ENCODE measurements at places on chromosomes 7 and 10.

- no peak for DNase-seq
Measured at GRCh38 chr10:4663162-4663992, 162.6 kb upstream of the AKR1E2 start.

GRCh38 chr7:50450590-50451032 is 461 bp upstream of the FIGNL1 start:
- no peak for DNase-seq

DNA sequence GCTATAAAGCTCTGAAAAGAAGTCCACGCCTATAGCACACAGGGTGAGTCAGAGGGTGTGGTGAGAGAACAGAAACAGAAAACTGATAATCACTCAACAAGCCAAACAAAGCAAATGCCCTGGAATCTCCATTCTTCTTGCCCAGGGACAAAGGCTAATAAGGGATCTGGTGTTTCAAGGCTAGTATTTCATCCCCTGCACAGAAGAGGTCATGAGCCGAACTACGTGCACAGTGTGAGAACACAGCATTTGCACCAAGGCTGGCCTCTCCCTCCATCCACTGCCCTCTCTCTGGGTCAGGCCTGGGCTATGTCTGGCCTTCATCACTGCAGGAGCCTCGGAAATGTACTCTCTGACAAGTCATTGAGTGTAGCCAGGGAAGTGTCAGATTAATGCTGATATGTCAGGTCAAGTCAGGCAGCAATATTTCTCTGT is 42.7 kb downstream of the PRR15 start:
- DNase-seq: no peak

DNA sequence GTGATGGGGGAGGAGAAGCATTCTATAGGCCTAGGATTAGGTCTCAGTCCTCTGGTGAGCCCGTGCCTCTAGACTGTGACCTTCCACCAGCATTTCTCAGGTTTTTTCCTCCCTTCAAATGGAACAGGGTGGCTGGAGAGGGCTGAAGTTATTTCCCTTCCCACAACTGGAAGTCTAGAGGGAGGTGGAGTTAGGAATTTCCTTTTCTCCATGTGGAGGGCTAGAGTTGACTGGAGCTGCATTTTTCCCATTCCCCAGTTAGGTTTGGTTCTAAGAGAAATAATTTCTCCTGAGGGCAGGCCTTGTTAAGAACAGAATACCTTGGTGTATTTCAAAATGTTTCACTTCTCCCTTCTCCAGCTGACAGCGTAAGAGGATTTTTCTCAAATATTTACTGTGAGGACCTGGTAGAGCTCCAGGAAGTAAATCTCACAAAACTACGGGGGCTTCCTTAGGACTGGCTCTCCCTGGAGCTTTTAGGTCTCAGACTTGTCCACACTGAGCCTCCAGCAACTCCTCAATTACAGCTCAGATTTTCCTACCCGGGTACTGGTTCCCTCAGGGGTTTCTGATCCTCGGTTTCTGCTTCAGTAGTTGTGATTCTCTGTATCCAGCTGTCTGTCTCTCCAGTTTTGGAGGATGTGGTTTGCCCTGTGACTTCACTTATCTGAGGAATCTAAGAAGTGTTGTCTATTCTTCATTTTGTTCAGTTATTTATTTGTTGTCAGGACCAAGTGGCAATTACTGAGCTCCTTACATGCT is 6.0 kb upstream of the REEP3 start:
- DNase-seq: no peak

DNA sequence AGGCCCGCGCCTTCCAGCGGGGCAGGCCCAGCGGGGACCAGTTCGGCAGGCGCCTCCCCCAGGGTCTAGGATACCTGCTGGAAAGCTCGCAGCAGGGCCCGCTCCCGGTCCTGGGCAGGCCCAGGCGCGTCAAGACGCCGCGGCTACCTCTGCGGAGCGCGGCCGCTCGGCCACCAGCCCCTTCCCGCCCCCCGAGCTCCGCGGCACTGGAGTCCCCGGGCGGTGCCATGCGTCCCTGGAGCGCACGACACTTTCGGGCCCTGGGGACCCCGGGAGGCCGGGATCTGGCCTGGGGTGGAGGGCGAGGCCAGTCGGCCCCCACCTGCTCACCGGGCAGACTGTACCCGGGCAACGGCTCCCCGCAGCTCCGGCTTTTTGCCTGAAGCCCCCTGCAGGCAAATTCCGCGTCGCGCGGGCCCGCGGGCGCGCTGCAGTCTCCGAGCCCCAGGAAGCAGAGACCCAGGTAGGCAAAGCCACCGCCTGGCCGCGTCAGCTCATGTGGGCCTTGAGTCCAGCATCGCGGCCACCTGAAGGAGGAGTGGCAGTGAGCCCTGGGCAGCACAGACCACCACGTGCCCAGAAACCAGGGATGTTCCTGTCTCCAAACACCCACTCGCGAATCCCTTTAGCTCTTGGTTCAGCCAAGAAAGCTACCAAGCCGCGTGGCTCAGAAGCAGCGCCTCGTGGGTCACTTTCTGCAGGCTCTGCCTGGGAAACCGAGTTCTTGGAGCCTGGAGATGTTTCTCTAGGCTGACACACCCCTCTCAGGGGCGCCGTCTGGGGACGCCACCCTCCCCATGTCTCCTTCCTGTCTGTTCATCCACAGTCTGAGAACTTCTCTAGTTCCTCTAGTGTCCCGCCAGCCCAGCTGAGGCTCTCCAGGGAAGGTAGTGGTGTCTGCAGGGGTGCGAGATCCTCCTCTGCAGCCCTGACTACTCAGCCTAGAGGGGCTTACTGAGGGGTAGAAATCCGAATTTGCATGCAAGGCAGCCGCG is 46.1 kb upstream of the APBB1IP start:
- no peak for DNase-seq

DNA sequence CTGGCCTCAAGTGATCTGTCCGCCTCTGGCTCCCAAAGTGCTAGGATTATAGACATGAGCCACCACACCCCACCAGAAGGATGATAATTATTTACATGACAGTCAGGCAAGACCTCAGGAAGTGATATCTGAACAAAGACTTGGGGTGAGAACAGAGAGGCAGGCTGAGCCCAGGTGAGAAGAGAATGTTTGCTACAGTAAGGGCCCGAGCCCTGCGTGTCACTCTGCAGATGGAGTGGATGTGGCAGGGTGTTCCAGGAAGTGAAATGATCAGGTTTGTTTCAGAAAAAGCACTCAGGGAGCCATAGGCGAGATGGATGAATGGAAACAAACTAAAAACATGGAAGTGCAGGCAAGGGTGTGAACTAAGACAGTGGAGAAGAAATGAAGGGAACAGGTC is 22.2 kb downstream of the SFMBT2 start:
- no peak for DNase-seq

DNA sequence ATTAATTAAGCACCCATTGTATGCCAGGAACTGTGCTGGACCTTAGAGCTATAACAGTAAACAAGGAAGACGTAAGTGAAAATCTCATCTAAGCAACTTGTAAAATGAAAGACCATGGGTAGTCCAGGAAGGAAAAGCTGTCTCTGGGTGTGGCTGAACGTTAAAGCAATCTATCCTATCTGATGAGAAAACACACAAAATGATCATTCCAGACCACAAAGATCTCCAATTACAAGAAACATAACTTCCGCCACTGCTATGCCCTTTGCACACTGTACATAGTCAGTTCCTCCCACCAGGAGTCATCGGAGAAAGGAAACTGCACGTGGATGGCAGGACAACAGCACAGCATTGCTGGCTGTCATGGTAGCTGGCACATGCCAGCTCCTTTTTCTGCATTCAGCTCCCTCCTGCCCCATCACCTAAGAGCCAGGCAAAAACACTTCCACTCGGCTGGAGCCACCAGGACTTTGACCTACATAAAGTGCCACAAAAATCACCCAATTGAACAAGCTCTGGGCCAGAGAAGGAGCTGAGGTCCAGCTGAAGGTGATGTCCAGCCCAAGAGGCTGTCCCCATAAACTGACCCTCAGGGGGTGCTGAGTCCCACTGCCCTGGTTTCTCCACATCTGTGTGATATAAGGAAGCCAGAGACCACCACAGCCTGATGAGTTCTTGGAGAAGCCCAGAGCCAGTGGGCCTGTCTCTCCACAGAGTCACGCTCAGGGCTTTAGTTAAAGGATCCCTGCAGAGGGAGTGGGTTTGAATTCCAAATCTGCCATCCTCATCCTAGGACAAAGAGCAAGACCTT is 56.4 kb downstream of the STEAP1B start:
- DNase-seq: no peak

DNA sequence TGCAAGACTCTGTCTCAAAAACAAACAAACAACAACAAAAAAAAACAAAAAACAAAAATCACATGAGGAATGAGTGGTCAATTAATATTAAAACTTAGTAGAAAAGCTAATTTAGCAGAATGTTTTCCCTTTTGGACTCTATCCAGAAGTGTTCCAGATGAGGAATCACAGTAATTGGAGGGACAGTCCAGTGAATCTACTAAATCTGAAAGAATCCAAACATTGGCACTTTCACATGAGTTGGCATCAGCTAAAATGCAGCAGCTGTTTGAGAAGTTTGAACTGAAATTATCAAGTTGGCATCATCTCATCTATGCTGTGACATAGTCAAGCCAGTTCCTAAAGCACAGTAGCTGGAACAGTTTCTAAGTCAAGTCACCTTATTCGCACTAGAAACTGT is 367.8 kb downstream of the PPP1R3A start:
- DNase-seq: no peak

GRCh38 chr10:107809889-107810288 is 645.4 kb upstream of the SORCS1 start:
- DNase-seq: no peak

GRCh38 chr7:123929107-123929506 is 4.1 kb downstream of the SPAM1 start:
- DNase-seq: no peak

DNA sequence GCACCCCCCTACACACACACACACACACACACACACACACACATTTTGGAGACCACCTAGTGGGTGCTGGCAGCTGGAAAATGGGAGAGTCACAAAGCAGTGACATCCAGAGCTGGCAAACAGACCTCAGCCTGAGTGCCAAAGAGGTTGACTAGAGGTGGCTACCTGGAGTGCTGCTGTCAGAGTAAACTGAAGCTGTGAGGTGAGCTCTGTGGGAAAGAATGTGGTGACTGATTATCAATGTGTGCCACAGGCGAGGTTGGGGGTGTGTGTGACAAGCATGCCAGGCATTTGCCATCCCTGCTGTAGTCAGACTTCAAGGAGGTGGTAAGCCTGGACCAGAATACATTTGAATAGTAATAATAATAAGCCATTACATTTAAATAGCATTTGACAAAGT is 120.6 kb downstream of the SLIT1 start:
- DNase-seq: no peak

GRCh38 chr7:117724898-117725297 is 148.3 kb downstream of the CTTNBP2 start:
- no peak for DNase-seq

GRCh38 chr10:49056356-49056755 is 59.0 kb downstream of the VSTM4 start:
- DNase-seq: no peak

- DNase-seq: no peak
Measured at GRCh38 chr10:83978681-83979383, 160.5 kb upstream of the GHITM start.

GRCh38 chr10:72389014-72389413 is 34.3 kb upstream of the DNAJB12 start:
- no peak for DNase-seq
